SK-N-SH treated with all-trans-retinoic acid at 6 μM for 48 hours (cell line): ENCODE measurements at places on chromosomes 5 and 9.

DNA sequence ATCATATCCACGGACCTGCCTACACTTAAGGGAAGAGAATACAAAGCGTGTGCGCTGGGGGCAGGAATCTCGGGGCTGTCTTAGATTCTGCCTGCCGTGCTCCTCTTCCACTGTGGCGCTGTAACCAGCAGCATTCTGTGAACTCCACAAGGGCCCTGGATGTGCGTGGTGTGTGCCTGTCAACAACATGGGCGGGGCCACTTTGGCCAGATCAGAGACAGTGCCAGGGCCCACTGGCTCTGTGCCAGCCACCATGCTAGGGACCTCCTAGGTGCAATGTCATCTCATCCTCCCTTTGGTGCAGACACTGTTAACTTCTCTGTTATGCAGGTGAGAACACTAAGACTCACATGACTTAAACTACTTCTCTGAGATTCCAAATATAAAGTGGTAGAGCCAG, 113.7 kb downstream of the COL23A1 start:
- ATAC-seq: no peak

GRCh38 chr5:72377910-72378638, 57.9 kb downstream of the PTCD2 start:
- no peak; the same call in 2 of the 3 replicates for ATAC-seq

DNA sequence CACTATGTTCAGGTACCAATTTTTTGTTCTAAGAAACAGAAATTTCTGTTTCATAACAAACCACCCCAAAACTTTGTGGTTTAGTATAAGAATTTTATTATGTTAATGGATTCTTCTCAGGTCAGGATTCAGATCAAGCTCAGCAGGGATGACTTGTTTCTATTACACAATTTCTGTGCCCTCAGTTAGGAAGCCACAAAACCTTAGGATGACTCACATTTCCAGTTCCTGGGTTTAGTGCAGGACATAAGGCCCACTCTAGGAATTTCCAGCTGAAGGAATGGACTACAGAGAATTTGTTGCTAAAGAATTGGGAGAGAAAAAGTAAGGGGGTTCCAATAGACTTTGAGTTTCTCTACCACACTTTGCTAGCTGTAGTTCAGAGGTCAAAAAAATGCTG, 629.3 kb downstream of the ANXA1 start:
- no peak for ATAC-seq

DNA sequence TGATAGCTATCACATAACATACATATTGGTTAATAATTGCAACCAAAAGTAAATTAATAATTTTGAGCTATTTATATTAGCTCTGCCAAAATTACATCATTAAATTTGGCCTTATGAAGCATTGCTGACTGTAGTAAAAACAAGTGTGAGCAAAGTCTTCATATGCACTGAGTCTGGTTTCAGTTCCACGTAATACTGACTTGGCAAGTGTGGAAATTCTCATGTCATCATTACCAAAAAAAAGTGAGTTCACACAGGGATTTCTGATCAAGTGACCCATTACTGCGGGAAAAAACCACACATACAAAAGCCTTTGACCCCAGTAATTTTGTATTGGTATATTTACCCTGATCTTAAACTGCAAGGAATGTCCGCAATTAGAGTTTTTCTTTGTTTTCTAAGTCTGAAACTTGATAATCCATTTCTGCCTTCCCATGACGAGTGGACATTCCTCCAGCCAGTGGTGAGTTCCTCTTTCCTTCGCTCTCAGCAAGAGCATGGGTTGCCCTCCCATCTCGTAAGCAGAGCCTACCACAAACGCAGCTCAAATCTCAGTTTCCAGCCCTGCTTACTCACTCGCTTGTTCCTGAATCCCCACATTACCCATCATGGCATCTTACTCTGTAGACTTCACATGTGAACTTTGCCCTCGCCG, 220.2 kb upstream of the DMRT1 start:
- ATAC-seq: no peak

DNA sequence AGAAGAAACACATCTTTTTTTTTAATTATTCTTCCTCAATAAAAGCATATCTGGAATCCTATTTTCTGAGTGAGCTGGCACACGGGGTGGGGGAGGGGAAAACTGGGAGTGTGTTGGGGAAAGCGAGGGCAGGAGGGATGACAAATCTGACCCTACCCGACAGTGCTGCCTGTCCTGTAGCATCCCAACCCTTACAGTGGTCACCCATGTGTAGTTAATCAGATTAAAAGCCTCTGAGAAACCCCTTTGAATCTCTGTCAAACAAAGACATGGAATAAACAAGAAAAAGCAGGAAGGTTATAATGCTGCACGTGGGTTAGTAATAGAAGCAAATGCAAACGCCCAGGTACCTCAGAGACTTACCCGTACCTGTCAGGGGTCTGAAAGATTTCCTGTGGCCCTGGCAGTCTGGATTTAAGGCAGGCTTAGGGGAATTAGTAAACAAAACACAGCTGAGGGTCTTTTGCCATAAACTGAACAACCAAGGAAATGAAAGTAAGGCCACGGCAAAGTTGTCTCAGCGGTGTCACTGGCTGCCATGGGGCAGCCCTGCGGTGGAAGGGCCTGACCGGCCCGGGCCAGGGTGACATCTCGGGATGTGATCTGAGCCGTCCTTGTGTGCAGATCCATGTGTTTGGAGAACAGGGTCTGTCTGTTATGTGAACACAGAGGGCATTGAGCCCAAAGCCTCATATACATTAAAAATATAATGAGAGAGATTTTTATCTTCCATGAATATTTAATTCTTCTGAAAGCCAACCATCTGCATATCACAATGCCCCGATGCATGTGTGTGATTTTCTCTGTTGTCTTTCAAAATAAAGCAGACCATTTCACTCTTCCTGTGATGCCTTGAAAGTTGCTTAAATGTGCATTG, 308.2 kb downstream of the ZNF608 start:
- no peak for ATAC-seq

DNA sequence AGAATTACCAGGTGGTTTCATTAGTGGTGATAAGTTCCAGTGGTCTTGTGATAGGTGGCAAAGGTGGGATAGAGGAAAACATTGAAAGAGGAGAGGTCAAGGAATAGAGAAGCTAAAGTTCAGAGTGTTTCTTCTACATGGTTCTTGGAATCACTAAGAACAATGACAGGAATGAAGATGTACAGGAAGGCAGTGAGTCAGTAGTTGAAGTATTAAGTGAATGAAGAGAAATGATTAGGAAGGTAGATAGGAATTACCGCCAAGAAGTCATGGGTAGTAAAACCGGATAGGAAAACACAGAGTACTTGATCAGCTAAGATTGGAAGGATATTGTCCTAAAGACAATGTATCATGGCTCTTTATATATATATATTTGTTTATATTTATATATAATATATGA, 37.9 kb upstream of the RASA1 start:
- ATAC-seq: peak; percentile 80

DNA sequence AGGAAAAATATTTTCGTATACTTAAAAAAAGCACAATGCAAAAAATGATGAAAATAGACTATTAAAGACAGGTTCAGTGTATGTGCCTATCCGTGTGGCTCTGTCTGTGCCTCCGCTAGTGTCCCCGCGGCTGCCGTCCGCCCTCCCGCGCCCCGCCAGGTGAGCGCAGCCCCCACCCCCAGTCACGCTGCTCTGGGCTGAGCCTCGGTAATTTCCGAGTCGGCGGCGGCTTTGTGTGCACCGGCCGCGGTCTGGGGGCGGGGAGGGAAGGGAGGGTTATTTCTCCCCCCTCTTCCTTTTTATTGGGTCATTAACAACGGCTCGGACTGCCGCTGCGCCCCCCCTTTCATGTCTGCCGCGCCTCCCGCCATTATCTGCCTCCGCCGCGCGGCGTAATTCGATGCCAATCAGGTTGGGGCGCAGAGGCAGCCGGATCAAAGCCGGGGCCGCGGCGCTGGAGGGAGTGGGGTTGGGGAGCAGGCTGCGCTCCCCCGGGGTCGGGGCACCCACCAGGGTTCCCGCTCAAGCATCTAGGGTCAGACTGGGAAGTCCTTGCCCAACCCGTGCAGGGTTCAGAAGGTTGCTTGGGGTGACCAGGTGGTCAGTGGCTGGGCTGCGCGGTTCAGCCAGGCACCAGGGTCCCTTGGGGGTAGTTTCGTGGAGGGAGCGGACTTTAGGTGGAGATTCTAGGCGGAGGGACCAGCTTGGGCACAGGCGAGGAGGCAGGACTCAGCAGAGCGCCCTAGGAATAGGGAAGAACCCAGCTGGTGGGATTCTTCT, 39.5 kb upstream of the PSD2 start:
- no peak for ATAC-seq

GRCh38 chr9:21833090-21833801, 30.8 kb downstream of the MTAP start:
- ATAC-seq: no peak

- no peak for ATAC-seq
These were observed 47.5 kb downstream of the TMEM245 start for GRCh38 chr9:109072133-109072692.

- no peak for ATAC-seq
These were observed 9.3 kb downstream of the WHRN start for GRCh38 chr9:114496011-114496410.

GRCh38 chr5:172898218-172898842, 60.9 kb upstream of the RPL26L1 start:
- ATAC-seq: peak; percentile 8; the same call in 2 of the 3 replicates

DNA sequence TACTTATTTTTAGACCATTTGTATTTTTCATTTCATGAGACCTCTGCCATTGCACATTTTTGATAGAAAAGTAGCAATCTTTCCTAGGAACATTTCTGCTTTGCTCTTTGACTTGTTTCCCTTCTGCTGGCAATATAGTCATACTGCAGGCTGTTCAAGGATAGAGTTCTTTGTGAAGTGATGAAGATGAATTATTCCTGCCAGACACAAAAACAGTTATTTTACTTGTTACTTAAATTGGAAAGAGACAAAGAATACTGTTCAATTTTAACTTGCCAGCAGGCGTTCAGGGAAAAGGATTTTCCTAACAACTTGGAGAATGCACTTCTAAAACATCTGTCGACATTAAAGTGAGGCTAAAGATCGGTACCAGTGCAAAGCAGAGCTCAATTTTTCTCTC, 251.7 kb upstream of the ACTBL2 start:
- ATAC-seq: no peak

- ATAC-seq: no peak
These were observed 205.6 kb downstream of the PSAT1 start for GRCh38 chr9:78502566-78502965.

GRCh38 chr9:94632737-94633136, 6.6 kb downstream of the FBP1 start:
- ATAC-seq: peak; percentile 62

GRCh38 chr5:164356790-164357189, 851.4 kb downstream of the MAT2B start:
- no peak for ATAC-seq

DNA sequence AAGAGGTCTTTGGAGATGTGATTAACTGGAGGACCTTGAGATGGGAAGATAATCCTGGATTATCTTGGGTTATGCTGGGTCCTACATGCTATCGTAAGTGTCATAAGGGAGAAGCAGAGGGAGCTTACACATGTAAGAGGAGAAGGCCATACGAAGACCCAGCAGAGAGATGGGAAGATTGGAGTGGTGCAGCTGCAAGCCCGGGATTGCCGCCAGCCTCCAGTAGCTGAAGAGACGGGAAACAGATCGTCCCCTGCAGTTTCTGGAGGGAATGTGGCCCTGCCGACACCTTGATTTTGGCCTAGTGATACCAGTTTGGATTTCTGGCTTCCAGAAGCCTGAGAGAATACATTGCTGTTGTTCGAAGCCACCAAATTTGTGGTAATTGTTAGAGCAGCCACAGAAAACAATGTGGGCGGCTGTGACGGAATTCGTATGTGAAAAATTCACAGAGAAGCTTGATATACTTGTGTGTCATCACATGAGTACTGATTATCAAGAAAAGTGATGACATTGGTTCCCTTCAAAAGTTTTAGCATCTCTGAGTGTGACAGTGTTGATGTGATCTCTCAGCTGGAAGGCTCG, 86.9 kb downstream of the CYFIP2 start:
- no peak for ATAC-seq

DNA sequence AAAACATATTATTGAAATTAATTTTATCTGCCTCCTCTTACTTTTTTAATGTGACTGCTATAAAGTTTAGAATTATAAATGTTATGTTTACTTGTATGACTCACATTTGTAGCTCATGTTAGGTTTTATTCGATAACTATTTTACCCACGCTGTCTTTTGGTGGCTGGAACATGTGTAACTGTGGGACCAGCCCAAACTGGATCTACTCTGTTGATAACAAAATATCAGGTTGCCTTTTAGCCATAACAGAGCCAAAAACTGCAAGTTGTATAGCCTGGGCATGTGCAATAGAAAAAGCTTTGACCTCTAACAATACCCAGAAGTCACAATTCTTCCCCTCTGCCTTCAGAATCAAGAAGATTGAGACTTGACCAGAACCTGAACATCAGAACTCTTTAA, 356.5 kb downstream of the PRELID2 start:
- ATAC-seq: no peak

DNA sequence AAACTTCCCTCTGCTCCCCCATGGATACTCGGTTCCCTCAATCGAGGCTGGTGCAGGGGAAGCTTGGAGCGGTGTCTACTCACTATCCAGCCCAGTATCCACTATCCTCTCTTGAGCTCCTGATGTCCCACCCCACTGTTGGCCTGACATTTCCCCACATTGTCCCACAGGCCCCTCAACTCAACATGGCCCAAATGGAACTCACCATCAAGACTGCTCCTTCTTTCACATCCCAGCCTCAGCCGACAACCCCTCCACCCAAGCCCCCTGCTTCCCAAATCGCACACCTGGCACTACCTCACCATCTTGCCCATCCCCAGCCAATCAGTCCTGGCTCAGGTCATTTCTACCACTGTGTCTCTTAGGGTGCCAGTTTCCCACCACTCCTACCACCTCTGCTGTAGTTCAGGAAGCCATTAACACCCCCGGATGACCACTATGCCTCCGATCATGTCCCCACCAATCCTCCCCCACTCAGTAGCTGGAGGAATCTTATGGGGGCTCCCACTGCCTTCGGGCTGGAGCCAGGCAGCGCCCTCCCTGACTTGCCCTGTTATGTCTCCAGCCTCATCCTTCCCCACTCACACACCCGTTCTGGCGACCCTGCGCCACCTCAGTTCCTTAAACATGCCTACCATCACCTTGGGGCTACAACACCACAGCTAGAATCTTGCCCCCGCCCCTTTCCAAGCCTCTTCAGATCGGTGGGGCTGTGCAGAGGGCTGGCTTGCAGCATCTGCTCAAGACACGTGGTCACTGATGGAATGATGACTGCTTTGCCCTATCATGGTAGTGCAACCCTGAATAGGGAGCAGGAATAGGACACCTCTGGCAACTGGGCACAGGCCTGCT, 273.6 kb downstream of the FSTL4 start:
- no peak for ATAC-seq

GRCh38 chr9:85527331-85528020, 214.3 kb downstream of the AGTPBP1 start:
- ATAC-seq: no peak
